Stimulated activated CD8-positive, alpha-beta memory T cell treated with anti-CD3 and anti-CD28 coated beads, Interleukin-12 subunit alpha, Interleukin-12 subunit beta, amount 100 ng/mL, for 1 hour (primary cell): ENCODE measurements at places on chromosomes 2 and 18.

DNA sequence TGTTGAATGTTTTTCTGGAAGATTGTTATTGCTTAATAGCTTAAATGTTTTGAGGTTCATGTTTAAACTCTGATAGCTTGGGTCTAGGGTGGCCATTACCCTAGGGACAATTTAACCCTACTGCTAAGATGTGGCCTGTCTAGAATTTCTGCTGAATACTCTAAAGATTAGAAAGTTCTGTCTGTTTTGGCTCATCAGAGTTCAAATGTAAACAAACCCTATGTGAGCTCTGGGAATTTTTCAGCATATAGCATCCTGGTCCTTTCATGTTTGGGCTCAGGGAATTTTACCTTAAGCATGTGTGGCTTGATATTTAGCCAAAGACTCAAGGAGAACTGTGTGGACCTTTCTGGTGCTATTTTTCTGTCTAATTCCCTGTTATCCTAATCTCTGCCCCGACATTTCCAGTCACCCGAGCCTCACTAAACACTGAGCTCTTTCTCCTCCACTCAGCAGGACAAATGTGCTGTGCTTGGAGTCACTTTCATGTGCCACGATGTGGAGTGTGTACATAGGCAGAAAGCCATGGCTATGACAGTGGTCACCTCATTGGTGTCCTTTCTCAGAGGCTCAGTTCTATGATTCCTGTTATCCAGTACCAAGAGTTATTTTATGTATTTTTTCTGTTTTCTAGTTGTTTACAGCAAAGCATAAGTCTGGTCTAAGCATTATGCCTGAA lies 492.5 kb upstream of the SPHKAP start:
- DNase-seq = no peak

DNA sequence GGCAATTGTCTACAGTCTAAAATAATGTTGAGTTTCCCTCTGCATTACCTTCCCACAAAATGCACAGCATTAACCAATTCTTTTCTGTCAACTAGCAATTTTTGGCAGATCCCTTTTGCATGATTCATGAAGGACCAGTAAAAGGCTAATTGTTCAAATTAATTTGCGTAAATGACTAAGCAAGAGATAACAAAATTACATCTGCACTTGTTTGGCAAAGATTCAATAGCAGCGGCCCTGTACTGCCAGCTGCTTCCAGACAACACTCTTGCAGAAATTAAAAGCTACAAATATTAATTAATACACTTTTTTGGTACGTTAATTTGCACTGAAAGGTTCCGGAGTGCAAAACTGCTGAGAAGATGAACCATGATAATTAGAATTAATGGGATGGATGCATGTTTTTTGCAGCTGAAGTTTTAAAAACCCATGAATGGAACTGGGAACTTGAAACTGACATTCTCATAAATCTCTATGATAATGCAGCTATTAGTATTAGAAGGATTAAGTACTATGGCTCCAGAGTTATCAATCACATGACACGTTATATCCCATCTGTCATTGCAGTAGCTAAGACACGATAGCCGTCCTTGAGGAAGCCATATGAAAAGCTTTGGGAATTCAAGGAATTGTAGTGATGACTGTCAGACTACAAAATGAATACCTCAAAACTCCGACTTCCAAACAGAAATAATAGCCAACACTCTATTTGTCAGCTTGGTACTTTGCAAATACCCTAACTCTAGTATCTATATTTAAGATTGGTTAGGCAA lies 1268.3 kb upstream of the ACVR2A start:
- no peak for DNase-seq

GRCh38 chr18:5618047-5618688 lies 74.4 kb upstream of the EPB41L3 start:
- DNase-seq = no peak

DNA sequence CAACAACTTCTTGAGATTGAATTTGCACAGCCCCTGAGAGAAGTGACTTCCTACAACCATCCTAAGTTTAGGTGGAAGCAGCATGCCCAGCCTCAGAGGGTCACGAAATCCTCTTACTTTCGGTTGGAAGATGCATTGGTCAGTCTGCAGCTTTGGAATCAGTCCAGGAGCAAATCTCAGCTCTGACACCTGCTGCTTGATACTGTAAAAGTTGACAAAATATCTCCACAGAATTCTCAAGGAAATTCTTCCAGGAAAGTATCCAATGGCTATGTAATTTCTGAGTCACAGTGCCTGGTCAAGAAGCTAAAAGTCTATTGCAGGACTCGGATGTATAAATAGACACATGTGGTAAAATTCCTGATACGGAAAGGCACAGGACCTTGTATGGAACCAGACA lies 414.5 kb upstream of the GYPC start:
- no peak for DNase-seq

DNA sequence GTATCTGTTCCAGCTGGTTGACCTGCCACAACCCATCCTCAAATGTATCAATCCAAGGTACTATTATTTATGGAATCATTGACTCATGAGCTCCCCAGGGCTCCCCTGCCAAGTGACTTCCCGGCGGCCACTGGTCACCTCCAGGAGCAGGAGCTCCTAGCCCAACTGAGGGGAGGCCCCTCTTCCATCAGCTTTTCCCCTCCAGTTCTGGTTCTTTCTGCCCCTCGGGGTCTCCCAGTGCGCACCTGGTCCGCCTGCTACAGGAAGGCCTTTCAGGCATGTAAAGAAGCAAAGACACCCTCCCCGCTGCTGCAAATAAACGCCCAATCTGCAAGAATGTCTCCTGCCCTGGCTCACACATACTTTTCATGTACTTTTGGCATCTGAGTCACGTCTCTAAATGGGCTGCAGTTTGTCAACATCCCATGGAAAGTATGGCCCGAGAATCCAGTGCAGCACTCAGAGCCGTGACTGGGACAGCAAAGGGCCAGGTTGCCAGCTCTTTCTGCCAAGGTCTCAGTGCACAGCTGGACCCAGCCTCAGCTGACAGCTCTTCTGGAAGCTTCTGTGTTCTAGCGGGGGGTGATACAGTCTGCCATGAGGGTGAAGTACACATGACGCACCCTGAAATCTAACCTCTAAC lies 41.4 kb downstream of the KLHL29 start:
- no peak for DNase-seq

DNA sequence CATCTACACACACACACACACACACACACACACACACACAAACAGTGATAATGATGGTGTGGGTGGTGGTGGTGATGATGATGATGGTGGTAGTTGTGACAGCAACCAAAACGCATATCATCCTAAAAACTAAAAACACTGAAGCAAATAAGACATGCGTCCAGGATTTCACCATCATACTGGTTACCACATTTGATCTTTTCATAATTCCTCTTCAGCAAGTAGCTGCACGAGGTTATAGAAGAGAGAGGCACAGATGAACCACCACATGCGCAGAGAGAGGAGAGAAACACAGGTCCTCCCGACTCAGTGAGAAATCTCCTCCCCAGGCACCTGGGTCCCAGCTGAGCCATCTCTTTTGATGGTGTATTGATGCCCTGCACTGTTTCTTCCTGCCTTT lies 393.3 kb downstream of the METTL4 start:
- no peak for DNase-seq

- no peak for DNase-seq
Observed at GRCh38 chr2:238988752-238989151, 140.9 kb downstream of the TWIST2 start.

- no peak for DNase-seq
Observed at GRCh38 chr2:204695506-204695905, 150.2 kb downstream of the PARD3B start.

GRCh38 chr2:185790361-185790760 lies 51.8 kb downstream of the FSIP2 start:
- no peak for DNase-seq

- DNase-seq = no peak
Observed at GRCh38 chr2:211035548-211036185, 479.3 kb downstream of the CPS1 start.

GRCh38 chr2:20144196-20144595 lies 80.7 kb downstream of the SDC1 start:
- no peak for DNase-seq

DNA sequence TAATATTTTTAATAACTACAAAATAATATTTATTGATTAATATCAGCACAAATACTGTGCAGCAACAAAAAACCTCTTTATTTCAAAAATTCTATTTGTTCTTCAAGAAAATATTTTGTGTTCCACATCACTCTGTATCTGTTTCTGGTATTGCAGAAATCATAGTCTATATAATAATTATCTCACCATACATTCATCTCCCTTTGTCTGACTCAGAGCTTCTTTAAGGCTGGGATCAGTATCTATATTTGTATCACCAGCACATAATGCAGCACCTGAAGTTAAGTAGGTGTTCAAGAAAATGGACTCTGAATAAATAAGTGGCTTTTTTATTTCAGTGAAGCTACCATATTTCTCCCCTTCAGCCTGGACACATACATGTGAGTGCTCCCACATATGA lies 1.6 kb upstream of the MARCHF4 start:
- DNase-seq = no peak

GRCh38 chr2:200104015-200104414 lies 148.6 kb downstream of the MAIP1 start:
- DNase-seq = no peak

DNA sequence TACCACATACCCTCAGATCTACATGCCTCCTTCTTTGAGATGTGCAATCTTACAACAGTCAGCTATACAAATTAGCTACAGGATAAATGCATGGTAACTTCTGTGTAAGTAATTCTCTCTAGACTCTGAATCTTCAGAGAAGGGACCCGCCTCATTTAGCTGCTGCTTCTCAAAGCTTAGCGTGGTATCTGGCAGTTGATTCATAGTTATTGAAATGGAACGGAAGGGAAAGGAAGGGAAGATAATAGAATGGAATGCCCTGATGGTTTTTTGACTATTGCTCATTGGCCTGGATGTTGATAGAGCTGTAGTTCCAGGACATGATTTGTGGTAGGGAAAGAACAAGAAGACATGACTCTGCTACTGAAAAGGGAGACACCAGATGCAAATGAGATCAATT lies 498.1 kb upstream of the CRIM1 start:
- no peak for DNase-seq

GRCh38 chr2:189142893-189143759 lies 36.4 kb downstream of the COL5A2 start:
- DNase-seq = peak; percentile 4

- no peak for DNase-seq
Observed at GRCh38 chr2:224563537-224563936, 21.6 kb downstream of the CUL3 start.

GRCh38 chr2:17876590-17876989 lies 1.9 kb upstream of the KCNS3 start:
- no peak for DNase-seq

- no peak for DNase-seq
Observed at GRCh38 chr2:88680266-88680902, 11.1 kb upstream of the RPIA start.

DNA sequence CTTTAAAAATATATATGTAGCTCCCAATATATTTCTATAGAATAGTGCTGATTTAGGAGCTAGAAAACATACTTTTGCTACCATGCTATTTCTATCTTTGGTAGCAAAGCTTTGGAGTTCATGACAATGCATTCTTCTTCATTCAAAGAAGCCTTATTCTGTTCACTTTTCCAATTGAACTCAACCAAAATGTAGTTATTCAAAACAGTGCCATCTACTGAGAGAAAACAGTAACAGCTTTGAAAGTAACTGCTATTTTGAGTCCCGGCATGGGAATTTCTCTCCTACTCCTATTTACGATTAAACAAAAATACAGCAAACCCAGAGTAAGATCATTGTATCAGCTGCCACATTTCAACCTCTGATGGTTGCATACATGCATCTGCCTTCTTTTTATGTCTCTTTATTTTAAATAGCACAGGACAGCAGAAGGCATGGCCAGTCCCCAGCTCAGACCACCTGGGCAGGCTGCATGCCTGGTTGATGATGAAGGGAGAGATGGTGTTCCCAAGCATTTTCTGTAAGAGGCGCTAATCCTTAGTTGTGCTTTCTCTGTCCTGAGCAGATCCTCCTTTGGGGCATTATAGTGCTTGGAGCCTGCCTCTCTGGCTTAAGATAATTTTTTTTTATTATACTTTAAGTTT lies 69.7 kb upstream of the SULT1C3 start:
- DNase-seq = no peak

GRCh38 chr2:207711750-207712530 lies 500 bp downstream of the CCNYL1 start:
- peak; percentile 25 for DNase-seq

GRCh38 chr2:74334931-74335333 lies 8.3 kb downstream of the SLC4A5 start:
- peak; percentile 54 for DNase-seq

- peak; percentile 16 for DNase-seq
Observed at GRCh38 chr2:191675807-191676721, 1.9 kb upstream of the NABP1 start.

GRCh38 chr18:811182-811891 lies 705 bp downstream of the YES1 start:
- no peak for DNase-seq

DNA sequence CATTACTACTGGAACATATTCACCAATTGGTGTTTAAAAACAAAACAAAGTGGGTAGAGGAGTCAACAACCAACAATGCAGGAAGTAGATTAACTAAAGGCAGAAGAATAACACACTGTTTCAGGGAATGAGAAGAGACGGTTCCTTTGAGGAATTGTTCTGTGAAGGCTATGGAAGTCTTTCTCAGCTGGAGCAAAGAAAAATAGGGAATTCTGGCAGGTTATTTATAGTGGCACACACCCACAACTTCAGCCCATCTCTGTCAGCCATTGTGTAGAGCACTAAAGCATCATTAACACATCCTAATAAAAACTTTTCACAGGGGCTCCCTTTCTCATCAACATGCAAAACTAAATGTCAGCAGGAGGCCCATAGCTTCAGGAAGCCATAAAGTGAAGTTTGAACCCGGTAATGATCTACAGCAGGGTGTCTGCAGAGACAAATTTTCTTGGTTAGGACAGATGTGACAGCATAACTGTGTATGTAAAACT lies 113.6 kb downstream of the CDH2 start:
- no peak for DNase-seq

GRCh38 chr18:56238576-56238975 lies 399.8 kb downstream of the TXNL1 start:
- DNase-seq = no peak

DNA sequence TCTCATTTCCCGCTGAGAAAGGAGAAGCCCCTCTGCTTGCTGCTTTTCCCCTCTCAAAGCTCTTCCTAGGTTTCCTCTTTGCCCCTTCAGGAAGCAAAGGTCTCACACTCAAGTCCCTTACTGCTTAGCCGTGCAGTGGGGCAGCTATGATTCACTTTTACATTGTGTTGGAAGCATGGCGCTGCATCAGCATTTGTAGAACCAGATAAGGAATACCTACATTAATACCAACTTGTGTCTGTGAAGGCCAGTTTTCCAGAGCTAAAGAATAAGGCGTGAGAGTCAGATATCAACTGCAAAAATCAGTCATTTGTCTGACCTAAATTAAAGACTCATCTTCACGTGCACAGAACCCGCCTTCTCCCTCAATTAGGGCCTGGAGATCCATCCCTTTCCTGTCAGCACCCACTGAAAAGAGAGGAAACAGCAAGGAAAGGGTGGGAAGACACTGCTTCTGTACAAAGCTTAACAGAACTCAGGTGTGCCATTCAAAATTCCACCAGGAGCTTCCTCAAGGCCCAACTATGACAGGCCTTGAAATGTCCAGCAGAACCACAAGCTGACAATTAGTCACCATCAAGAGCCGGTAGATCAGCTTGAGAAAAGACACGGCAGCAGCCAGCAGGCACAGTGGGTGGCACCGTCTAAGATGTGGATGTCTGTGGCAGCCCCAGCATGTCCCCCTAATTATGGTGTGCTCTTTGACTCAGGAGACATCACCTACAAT lies 16.1 kb upstream of the XDH start:
- DNase-seq = no peak
